ENCODE measurements at places on chromosomes 1 and 21.

DNA sequence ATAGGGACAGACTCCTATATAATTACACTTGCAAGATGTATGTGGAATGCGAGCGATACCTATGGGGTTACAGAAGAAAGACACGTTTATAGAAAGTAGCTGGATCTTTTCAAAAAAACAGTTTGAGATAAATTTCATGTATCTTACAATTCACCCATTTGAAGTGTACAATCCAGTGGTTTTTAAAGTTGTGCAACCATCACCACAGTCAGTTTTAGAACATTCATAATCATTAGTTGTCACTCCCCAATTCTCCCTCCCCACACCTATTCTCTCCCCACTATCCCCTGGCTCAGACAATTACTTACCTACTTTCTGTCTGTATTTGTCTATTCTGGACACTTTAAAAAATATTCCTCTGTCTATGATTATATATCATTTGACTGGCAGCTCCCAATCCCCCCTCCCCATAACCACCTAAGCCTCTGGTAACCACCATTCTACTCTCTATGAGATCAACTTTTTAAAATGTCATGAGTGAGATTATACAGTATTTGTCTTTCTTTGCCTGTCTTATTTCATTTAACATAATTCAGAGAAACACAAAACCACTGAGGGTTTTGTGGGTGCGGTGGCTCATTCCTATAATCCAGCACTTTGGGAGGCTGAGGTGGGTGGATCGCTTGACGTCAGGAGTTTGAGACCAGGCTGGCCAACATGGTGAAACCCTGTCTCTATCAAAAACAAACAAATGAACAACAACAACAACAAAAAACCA is 39.1 kb downstream of the MRPS6 start:
- DNase-seq = no peak

DNA sequence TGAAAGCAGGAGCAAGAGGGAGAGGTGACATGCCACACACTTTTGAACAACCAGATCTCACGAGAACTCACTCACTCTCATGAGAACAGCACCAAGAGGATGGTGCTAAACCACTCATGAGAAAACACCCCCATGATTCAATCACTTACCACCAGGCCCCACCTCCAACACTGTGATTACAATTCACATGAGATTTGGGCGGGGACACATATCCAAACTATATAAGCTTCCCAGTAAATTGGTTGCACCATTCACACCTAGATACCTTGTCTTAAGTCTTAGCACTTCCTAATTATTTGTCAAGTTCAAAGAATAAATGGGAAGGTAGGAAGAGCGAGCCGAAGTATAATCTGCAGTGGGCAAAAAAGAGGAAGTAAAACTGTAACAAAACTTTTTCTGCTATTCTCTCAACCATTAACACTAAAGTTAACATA is 34.3 kb downstream of the AMY1C start:
- DNase-seq = no peak

GRCh38 chr1:234262754-234263105 is 110.5 kb upstream of the COA6 start:
- no peak for DNase-seq

DNA sequence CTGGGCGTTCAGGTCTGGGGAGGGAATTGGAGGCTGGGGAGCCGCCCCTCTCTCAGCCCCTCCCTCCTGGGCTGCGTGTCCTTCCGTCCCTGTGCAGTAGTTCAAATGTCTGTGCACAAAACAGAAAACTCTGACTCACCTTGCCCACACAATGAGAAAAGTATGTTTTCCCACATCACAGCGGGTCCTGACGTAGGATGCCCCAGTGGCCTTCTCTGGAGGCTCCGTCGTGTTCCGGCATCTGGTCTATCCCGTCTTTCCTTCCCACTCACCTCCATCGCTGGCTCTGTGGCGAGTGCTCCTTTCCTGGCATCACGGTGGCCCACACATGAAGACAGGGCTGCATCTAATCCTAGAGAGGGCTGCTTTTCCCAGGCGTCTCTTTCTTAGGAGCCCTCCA is 224.0 kb downstream of the KAZN start:
- no peak for DNase-seq

- DNase-seq = no peak
Observed at GRCh38 chr1:175287377-175287776, 94.8 kb upstream of the KIAA0040 start.

DNA sequence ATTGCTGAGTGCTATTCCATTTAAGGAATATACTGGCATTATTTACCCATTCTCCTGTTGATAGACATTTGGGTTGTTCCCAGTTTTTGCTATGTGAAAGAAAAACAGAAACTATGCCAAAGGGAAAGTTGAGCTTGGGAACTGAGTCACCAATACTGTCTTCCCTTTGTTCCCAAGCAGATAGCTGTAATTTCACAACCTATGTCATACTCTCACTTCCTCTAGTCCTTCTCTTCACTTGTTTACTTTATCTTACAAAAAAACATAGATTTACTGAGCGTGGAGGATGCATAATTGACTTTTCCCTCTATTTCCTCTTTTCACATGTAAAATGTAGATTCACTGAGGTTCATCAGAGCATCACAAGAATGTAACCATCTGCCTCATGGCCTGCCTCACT is 32.4 kb upstream of the PGBD5 start:
- DNase-seq = no peak

DNA sequence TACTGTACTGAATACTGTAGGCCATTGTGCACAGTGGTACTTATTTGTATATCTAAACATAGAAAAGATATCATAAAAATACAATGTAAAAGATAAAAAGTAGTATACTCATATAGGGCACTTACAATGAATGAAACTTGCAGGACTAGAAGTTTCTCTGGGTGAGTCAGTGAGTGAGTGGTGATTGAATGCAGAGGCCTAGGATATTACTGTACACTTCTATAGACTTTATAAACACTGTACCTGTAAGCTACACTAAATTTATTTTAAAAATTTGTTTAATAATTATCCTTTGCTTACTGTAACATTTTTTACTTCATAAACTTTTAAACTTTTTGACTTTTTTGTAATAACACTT is 82.5 kb downstream of the FGGY start:
- DNase-seq = no peak

DNA sequence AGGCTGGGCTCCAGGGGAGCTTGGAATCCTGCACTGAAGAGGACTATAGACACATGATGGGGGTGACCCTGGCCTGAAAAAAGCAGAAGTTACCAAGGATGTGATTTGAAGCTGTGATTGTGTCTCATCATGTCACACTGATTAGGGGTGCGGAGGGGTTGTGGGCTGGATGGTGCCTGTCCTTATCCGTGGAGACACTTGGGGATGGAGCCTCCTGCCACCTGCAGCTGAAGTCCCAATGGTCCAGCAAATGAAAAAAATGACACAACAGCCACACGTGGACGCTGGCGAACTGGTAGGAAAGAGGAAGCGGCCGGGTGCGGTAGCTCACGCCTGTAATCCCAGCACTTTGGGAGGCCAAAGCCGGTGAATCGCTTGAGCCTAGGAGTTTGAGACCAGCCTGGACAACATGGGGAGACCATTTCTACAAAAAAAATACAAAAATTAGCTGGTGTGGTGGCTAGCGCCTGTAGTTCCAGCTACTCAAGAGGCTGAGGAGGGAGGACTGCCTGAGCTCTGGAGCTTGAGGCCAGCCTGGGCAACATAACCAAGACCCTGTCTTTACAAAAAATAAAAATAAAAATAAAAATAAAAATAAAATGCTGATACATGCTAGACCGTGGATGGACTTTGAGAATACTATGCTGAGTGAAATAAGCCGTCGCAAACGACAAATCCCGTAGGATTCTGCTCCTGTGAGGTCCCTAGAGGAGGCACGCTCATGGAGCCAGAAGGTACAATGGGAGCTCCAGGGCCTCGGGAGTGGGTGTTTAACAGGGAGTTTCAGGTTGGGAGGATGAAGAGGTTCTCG is 838 bp upstream of the IBA57 start:
- DNase-seq = no peak

GRCh38 chr1:209610631-209610905 is 27.1 kb downstream of the CAMK1G start:
- DNase-seq = no peak

DNA sequence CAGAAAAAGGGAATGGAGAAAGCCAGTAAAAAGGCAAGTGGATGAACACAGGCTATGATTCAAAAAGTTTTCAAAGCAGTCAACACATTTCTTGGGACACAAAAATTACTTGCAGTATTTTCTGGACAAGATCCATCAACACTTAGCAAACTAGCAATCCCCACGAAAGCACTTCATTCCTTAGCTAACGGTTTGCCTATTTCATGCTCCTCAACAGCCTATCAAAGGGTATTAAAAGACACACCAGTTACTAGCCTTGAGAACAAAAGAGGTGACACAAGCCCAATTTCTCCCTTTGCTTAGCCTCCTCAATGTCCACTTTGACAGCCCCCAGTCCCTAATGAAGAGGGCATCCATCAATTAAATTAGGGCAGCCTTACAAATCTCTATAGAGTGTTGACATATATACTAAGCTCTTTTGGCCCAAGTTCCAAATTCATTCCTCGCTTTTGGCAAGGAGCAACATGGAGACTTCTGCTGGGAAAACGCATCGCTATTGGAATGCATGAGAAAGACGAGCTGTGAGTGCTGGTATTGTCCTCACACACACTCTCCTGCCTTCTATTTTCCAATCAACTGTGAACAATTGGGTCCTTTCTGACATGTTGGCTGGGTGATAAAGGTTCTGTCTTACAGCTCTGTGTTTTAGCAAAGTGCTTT is 180.0 kb downstream of the TNR start:
- DNase-seq = no peak

DNA sequence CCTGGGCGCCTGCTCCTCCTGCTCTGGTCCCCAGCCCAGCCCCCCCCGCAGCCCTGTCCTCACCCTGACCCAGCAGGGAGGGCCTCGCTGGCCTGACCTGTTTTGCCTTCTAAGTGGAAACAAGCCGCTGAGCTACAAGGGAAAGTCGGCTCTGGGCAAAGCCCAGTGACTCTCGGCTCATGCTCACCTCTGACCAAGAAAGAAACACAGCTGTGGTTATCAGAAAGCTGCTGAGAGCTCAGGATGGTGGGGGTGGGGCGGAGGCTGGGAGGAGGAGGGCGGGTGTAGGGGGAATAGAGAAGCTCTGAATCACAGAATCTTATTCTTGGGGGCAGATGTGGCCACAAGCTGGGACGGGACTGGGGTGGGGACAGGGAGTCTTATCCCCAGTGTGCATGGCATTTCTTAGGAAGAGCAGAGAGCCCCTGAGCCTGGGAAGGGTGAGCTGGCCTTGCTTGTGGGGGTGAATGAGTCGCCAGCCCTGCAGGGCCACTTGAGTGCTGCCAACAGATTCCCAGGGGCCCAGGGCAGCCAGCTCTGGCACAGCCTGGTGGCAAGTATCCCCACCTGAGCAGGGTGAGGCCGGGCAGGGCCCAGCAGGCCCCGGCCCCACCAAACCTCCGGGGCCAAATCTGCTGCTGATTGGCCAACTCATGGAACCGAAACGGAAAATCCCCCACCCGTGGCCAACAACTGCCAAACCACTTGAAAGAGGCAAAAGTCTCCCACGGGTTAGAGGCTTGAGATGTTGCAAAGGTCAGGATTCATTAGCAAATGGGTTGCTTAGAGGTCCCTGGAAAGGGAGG is 120.6 kb downstream of the SPSB1 start:
- no peak for DNase-seq

- no peak for DNase-seq
Observed at GRCh38 chr1:23163395-23163794, 5.3 kb downstream of the LUZP1 start.

GRCh38 chr1:19169642-19170041 is 40.4 kb downstream of the UBR4 start:
- no peak for DNase-seq

- no peak for DNase-seq
Observed at GRCh38 chr21:27171707-27172106, 204.8 kb upstream of the ADAMTS5 start.

- DNase-seq = no peak
Observed at GRCh38 chr1:212700892-212701819, 1.5 kb upstream of the BATF3 start.

- DNase-seq = no peak
Observed at GRCh38 chr21:45982758-45983648, 1.4 kb downstream of the COL6A1 start.
